ENCODE measurements at places on chromosomes 5 and 9.

- DNase-seq = no peak
Measured at GRCh38 chr5:109196087-109196822, 213.5 kb downstream of the PJA2 start.

GRCh38 chr5:82356808-82357671, 78.9 kb upstream of the RPS23 start:
- DNase-seq = peak; percentile 55

GRCh38 chr9:135378751-135379150, 100.8 kb upstream of the PPP1R26 start:
- no peak for DNase-seq

DNA sequence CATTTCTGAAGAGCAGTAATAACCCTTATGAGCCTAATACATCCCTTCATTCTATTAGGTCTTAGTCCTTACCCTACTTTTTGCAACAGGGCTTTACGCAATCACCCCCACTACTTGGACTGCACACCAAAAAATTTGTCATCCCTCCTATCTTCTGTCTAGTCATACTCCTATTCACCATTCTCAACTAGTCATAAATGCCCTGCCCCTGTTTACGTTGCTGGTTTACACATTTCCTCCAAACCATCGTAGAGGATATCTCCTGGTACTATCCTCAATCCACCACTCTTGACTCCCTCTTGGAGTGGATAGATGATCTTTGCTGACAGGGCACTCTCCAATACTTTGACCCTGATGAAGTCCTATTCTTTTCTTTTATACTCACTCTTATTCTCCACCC, 98.2 kb upstream of the CCNG1 start:
- DNase-seq = no peak

- DNase-seq = no peak
Measured at GRCh38 chr5:43425983-43426382, 13.8 kb upstream of the CCL28 start.

GRCh38 chr9:38686933-38687332, 33.0 kb downstream of the FAM240B start:
- DNase-seq = no peak

- no peak for DNase-seq
Measured at GRCh38 chr9:95058795-95059386, 258.6 kb downstream of the FANCC start.

GRCh38 chr5:77177576-77177975, 32.9 kb upstream of the PDE8B start:
- no peak for DNase-seq

- DNase-seq = no peak
Measured at GRCh38 chr9:81344366-81344765, 345.0 kb downstream of the TLE1 start.

DNA sequence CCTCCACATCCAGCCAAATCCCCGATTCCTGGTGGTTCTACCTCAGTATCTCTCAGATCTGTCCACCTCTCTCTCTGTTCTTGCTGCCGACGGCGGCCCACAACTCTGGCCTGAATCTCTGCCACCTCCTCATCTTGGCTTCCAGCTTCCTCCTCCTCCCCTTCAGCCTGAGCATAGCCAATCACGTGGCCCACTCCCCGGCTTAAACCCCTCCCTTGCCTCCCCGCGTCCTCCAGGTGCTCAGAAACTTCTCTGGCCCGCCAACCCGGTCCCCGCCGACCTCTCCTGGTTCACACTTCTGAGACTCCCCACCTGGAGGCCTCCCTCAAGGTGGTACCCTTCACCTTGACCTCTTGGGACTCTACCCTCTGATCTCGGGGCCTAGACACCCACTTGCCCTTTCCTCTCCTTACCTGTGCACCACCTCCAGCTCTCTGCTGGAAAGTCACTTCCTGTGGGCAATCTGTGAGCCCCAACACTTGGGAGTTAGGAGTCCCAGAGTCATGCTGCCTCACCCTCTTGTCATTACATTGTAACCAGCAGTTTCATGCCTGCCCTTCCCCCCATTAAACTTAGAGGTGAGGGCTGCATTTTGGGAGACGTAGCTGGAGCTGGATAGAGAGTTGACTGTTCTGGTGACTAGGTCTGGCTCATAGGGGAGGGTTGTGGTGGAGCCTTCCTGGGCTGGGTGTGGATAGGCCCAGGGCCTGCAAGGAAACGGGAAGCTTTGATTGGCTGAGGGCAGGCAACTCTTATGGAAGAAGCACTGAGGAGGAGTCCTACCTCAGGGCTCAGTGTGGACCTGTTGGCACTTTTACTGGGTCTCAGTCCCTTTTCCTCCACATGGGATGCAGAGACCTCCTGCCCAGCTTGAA, 4.5 kb upstream of the SET start:
- DNase-seq = peak; percentile 68

DNA sequence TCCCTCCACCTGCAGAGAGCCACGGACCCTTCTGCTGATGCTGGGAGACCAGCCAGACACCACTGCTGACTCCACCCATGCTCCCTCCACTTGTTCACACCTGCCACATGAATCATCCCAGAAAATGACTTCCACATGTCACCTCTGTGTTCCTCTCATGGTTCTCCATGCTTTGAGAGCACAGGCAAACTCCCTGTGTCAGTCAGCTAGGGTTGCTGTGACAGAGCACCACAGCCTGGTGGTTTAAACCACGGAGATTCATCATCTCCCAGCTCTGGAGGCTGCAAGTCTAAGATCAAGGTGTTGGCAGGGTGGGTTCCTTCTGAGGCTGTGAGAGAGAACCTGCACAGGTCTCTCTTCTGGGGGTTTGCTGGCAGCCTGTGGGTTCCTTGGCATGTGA, 381.4 kb downstream of the GADD45G start:
- no peak for DNase-seq
